ENCODE measurements at places on chromosomes 1 and 21. TPM values are rescaled to one million over a fixed set of nuclear protein-coding genes. Genes with fewer than 3 reads are reported as not detected.
A peak's percentile ranks its signal among the peaks of the same experiment; 100 is the strongest.

Gene TOR3A
- total RNA-seq = 29.4 TPM

DNA sequence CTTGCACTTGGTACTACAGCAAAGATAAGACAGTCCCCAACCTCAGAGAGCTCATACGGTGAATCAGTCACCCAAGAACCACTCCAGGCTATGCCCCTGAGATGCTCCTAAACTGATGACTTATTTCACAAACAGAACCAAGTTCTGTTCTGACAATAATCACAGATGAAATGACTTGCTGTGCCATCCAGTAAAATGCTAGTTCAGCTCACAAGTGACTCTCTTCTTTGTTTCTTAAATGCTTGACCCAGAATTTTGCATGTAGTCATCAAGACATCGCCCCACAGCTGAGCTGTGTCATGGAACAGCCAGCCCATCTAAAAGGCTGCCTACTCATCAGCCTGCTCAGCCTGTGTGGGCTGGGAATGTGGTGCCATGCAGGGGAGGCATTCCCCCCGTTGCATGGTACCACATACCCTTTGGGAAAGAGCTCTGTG is 6.1 kb upstream of the SLC19A2 start:
- peaks cover 47% of the 10 kb centered on the region for H3K4me1 ChIP-seq
- H3K27ac ChIP-seq = peak overlapping the region; percentile 57
- peak; percentile 79 for DNase-seq
- peaks cover 5% of the 10 kb centered on the region for H3K27me3 ChIP-seq
- no peaks in the 10 kb centered on the region for H3K36me3 ChIP-seq
- H3K4me3 ChIP-seq = no peak overlapping the region

- peaks cover 14% of the 10 kb centered on the region for H3K4me1 ChIP-seq
- H3K27ac ChIP-seq = peak overlapping the region; percentile 1
- H3K4me3 ChIP-seq = no peak overlapping the region
- H3K27me3 ChIP-seq = no peaks in the 10 kb centered on the region
- DNase-seq = no peak
These were observed 68.5 kb downstream of the NIBAN1 start for GRCh38 chr1:184905601-184906322.

DNA sequence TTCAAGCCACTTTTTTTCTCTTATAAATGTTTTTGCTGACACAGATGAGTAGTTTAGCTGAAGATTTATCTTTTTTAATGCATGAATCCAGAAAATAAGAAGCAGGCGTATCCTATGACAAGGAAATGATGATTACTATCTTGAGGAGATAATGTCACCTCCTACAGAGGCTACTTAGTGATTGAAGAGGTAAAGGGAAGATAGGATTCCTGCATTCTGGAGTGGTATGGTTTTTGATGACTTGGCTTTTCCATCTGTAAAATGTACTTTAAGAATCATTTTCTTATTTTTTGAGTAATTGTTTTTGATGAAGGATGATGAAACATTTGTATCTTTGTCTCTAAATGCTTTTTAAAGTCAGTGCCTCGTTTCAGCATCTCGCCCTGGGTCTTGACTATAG is 122.9 kb downstream of the SPATA46 start:
- H3K4me3 ChIP-seq = no peak overlapping the region
- H3K36me3 ChIP-seq = no peaks in the 10 kb centered on the region
- DNase-seq = no peak
- H3K27me3 ChIP-seq = peaks cover 16% of the 10 kb centered on the region
- H3K27ac ChIP-seq = no peak overlapping the region

DNA sequence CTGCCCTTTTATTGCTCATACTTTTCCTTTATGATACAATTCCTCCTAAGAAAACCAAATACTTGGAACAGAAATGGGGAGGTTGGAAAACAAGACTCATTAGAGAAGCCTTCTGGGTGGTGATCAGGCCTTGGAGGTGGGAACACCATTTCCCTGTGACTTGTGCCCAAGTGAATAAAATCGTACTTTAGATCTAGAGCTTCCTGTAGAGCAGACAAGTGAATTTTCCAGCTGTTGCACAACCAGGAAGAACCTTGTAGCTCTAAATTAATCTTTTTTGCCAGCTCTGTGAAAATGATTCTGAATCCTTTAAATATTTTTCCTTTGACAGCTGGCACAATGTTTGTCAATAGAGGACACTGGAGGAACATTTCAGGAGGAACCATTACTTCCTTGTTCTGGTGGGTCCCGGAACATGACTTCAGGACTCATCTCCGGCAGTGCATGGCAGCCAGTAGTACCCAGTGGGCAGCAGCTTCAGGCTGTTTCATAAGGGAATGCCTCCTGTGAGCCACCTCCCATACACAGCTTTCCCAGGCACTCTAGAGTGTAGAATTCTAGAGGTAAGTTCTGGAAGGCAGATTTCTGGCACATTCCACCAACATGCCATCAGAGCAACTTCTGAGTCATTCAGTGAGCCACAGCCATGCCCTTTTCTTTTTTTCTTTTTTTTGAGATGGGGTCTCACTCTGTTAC is 5.5 kb upstream of the SNAPIN start:
- no peak for DNase-seq
- no peak overlapping the region for H3K27ac ChIP-seq
- no peaks in the 10 kb centered on the region for H3K27me3 ChIP-seq

GRCh38 chr1:32241001-32241763 is 5.8 kb upstream of the FAM167B start:
- no peaks in the 10 kb centered on the region for H3K27me3 ChIP-seq
- H3K36me3 ChIP-seq = peaks cover under 1% of the 10 kb centered on the region
- peaks cover 24% of the 10 kb centered on the region for H3K4me1 ChIP-seq
- H3K4me3 ChIP-seq = peak overlapping the region; percentile 75
- peak; percentile 66 for DNase-seq

GRCh38 chr1:41493117-41493536 is 8.6 kb upstream of the EDN2 start:
- H3K4me3 ChIP-seq = no peak overlapping the region
- no peaks in the 10 kb centered on the region for H3K36me3 ChIP-seq
- H3K4me1 ChIP-seq = peaks cover 8% of the 10 kb centered on the region
- no peak overlapping the region for H3K27ac ChIP-seq
- peaks cover 27% of the 10 kb centered on the region for H3K27me3 ChIP-seq

DNA sequence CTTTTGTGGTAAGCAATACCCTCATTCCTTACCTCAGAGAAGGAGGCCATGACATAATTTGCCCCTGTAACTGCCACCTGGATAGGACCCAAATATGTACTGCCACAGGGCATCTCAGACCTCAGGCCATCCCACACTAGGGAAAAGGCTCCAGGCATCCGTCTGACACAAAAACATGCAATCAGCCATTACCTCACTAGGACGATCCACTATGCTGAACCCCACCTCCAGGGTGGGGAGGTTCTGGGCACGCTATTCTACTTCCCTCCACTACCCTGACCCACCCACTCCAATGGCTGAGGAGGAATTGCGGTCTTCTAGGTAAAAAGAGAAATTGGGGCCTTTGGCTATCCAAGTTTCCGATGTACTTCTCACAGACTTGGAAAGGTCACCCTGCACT is 53.6 kb downstream of the ERI3 start:
- DNase-seq = no peak
- H3K27me3 ChIP-seq = no peaks in the 10 kb centered on the region
- H3K4me1 ChIP-seq = peaks cover 24% of the 10 kb centered on the region
- no peak overlapping the region for H3K27ac ChIP-seq

All from activated CD4-positive, alpha-beta T cell treated with anti-CD3 and anti-CD28 coated beads for 36 hours (primary cell).